Stimulated activated CD8-positive, alpha-beta memory T cell treated with anti-CD3 and anti-CD28 coated beads, Interleukin-4, amount 100 ng/mL, for 48 hours (primary cell): ENCODE measurements at places on chromosomes 6 and 20.

DNA sequence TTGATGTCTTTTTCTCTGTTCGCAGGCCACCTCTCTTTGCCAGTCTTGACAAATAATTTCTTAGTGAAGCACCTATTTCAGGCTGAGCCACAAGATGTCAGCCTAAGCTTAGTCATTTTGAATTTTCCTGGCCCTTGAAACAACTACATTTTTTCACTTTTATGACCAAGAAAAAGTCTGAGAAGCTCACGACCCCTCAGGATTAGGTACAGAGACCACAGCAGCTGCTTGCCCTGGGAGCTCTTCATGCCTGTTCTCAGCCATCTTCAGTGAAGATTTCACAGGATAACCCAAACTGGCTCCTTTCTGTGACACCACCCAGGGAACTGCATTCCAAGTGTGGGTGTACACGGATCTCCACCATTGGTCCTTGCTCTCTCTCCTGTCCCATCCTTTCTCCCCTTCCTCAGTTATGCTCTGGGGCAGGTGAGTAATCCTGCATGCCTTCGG is 38.4 kb upstream of the SPTLC3 start:
- no peak for DNase-seq

- no peak for DNase-seq
Observed at GRCh38 chr6:144351379-144352127, 66.4 kb downstream of the UTRN start.

GRCh38 chr6:136772685-136773472 is 19.4 kb downstream of the MAP3K5 start:
- no peak for DNase-seq

DNA sequence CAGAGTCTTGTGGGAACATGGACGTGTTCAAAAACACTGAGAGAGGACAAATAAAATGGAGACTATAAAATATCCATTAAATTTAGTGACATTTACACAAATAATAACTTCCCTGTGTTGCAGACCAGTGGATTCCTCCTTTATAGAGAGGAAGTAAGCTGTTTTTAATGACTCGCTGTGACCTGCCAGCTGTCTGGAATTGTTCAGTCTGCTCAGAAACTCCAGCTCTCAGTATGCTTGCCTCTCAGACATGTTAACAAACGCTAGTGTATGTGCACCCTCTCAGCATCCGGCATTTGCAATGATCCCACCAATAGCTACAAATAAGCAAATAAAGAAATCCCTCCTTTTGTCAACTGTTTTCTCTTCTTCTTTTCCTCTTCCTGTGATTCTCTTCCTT is 158.0 kb upstream of the TCF21 start:
- no peak for DNase-seq

DNA sequence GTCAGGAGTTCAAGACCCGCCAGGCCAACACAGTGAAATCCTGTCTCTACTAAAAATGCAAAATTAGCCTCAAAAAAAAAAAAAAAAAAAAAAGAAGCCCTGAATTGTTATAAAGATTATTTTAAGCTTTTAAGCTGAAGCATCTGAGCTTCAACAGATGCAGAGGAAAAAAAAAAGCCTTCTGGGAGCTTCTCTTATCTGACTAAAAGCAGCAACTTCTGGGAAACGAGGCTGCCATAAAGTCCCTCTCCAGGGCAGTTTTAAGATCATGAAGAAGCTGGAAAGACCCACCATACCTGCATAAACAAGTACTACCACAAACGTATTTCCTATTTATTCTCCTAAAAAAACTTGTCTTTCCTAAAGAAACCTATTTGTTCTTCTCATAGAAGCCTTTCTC is 3.6 kb downstream of the SERINC3 start:
- no peak for DNase-seq

DNA sequence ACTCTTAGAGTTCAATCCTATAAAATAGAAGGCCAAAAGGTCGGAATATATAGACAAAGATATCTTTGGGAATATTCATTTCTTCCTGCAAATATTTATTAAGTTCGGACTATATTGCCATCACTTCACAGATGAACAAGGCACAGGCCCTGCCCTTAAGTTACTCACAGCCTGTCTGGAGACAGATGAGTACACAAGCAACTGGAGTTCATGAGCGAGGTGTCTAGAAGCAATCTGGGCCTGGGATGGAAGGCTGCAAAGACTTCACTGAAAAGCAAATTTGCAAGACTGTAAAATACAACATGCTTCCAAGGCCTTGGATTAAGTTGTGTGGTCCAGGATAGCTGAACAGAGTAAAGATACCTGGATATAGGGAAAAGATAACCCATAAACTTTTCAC is 56.7 kb upstream of the CEP85L start:
- DNase-seq, result no peak

- no peak for DNase-seq
Observed at GRCh38 chr20:33482581-33482980, 7.3 kb upstream of the CBFA2T2 start.

DNA sequence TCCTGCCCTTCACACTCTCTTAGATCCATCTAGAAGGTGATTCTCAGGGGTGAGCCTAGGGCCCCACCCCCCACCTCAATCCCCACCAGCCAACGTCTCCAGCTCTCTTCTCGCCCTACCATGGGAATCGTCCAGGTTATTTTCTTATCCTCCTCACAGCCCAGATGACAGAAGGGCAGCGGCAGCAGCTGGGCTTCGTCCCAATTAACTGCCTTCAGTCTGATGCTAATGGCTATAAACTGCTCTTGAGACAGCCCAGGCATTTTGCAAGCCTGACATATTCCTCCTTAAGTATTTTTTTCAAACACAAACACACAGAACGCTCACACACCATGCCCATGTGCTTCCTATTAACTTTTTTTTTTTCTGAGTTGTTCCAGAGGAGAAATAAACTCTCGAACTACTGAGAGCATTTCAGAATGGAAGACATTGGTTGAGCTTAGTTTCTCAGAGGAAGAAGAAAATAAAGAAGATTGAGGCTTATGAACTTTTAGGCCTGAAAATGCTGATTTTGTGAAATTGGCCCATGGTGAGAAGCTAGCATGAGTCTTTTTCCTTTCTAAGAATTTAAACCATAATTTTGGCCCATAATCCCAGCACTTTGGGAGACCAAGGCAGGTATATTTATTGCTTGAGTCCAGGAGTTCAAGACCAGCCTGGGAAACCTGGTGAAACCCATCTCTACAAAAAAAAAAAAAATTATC is 124.6 kb downstream of the EYA2 start:
- no peak for DNase-seq

GRCh38 chr6:74603322-74604076 is 602.4 kb downstream of the COL12A1 start:
- DNase-seq, result no peak

GRCh38 chr6:1701668-1702353 is 92.1 kb downstream of the FOXC1 start:
- no peak for DNase-seq

DNA sequence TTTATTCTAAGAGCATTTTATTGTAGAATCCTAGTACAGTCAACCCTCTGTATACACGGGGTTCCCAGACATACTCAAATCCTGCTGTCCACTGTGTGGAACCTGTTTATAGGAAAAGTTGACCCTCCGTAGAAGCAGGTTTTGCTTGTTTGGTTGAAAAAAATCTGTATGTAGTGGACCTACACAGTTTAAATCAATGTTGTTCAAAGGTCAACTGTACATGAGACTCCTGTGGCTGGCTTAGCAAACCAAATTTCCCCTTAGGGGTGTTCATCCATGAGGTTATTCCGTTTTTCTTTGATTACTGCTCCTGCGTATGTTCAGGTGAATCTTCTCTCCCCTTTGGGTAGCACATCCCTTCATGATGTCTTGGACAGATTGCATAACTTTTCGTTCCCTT is 387.0 kb upstream of the ZFP64 start:
- DNase-seq, result no peak

- no peak for DNase-seq
Observed at GRCh38 chr6:166563200-166563599, 23.3 kb downstream of the RAMACL start.

- DNase-seq, result no peak
Observed at GRCh38 chr6:81985191-81985590, 232.7 kb upstream of the TENT5A start.

DNA sequence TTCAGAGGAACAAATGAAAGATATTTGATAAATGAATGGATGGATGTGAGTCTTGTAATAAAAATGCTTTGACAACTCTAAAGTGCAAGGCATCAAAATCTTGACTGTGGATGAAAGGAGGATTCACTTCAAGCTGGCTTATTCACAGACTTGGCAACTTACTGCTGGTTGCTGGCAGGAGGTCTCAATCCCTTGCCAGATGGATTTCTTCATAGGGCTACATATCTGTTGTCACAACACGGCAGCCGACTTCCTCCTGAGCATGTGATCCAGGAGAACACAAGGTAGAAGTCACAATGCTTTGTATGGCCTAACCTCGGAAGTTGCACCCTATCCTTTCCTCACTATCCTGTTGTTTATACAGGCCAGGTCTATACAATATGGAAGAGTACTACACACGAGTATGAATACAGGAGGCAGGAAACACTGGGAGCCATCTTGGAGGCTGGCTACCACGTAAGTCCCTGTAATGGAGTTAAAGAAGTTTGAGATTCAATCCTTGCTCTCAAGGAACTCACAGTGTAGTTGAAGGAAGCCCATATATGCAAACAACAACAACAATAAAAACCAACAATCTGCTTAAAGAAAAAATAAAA is 97.9 kb downstream of the ID4 start:
- DNase-seq, result no peak

DNA sequence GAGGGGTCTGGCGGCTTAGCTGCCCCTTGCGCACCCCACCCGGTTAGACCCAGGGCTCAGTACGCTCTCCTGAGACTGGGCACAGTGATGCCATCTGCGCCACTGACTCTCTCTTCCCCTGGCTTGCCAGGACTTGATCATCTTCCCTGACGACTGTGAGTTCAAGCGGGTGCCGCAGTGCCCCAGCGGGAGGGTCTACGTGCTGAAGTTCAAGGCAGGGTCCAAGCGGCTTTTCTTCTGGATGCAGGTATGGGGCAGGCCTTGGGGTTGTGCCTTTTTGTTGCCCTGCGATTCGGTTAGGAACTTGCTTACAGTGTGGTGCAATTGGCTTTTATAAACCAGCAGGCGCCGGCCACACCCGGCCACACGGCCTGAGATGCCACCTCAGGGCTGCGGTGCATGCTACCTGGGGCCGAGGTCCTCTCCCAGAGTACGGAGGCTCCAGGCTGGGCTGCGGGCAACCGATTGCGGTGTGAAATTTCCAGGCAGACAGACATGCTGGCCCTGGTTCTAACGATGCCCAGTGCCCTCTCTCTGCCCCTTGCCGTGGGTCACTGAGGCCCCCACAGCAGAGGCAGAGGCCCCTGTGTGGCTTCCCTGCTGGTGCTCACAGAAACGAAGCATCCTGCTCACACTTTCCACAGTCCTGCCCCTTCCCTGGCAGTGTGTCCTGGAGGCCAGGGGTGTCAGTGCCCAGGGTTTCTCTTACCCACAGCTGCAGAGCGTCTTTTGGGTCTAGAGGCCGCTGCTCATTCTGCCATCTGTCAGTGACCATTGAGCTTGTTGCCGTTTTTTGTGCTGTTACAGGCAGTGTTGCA is 1.7 kb downstream of the ADRM1 start:
- no peak for DNase-seq

DNA sequence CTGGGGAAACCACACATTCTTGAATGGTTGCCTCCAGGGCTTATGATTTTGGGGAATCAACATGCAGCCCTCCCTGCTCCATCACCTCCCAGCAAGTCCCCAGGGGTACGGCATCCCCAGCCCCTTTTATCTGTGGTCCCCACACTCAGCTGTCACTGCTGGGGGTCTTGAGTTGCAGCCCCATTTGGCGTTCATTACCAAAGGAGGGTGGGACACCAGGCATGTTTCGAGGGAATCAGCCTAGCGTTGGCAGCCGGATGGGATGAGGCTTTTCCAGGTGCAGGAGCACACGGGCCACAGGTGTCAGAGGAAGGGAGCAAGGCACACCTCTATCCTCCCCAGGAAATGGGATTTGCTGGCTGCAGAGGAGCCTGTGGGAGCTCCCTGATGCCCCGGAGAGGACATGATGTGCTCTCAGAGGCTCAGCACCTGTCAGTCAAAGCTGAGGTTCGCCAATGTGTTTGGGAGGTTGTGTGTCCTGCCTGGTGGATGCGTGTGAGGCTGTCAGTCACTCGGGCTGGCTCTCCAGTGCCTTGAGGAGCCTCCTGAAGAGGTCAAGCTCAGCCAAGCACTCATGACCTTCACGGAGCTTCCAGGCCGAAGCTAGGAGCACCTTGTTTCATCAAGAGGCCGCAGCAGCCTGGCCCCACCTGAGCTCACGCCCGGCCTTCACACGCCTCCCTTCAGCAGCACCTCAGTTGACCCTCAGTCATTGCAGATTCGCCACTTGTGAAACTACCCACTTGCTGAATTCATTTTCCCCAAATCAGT is 95.0 kb downstream of the ERMARD start:
- no peak for DNase-seq

- DNase-seq, result no peak
Observed at GRCh38 chr6:117265410-117266256, at the start of gene VGLL2. VGLL2 (plus strand) TSS chr6:117265558; CDS start chr6:117265764, 206 bp downstream.

DNA sequence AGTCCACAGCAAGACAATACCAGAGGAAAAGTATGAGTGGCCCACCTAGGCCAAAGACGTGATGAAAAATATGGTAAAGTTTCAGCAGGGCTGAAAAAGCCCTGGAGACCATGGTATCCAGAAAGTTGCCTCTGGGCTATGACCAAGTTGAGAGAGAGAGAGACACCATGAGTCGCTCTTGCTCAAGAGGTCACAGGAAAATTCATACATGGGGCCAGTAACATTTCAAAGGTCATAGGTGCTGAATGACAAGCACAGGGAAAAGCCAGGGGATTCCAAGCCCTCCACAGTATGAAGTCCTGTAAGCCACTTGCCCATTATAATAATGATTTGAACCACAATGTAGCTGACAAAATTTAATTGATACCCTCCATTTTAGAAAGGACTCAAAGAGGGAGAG is 657.7 kb upstream of the CITED2 start:
- DNase-seq, result no peak

DNA sequence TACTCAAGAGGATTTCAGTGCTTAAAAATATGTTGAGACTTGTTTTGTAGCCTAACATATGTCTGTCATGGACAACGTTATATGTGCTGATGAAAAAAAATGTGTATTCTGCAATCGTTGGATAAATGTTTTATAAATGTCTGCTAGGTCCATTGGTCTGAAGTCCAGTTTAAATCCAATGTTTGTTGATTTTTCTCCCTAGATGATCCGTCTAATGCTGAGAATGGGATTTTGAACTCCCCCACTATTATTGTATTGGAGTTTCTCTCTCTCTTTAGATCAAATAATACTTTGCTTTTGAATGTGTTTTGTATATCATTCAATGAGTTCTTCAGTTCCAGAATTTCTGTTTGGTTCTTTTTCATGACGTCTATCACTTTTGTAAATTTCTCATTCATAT is 44.9 kb downstream of the CYB5R4 start:
- no peak for DNase-seq
